Astrocyte (in vitro differentiated cells and primary cell): ENCODE measurements at places on chromosomes 3 and 15. TPM values are rescaled to one million over a fixed set of nuclear protein-coding genes. Genes with fewer than 3 reads are reported as not detected.

CNBP gene
- 206 and 227 TPM in 2 replicates for total RNA-seq

IL20RB gene
- 22.0 and 23.6 TPM in 2 replicates for total RNA-seq

ZNF774 gene
- total RNA-seq, result 1.2 and 3.3 TPM in 2 replicates

DNA sequence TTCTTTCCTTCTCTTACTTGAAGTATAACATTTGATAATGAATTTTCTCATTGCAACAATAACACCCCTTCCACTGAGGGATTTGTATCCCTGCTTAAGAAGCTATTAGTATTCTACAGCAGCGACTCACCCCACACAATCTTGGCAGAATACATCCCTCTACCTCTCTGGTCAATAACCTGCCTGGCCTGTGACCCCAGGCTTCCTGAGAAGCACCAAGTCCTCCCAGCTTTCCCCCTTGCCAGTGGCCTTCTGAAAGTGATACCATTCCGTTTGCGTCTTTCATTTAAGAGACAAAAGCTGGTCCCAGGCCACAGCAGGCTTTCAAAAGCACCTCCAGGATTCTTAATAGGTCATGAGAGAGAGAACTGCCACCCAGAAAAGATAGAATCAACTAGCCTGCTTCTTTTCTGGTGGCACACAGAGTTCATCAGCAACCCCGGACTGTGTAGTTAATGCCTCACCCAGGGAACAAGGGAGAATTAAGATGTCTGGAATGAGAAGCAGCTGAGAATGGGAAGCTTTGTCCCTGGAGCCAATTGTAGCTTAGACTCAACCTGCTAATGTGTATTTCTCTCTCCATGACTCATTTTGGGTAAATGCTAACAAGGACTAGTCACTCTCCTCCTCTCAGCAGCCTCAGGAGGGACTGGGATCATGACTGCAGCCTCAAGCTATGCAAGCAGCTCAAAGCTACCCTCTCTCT lies 101.0 kb upstream of the CPNE4 start:
- H3K27ac ChIP-seq, result peak overlapping the region; percentile 99
- H3K4me3 ChIP-seq, result peak overlapping the region; percentile 52
- H3K27me3 ChIP-seq, result no peaks in the 10 kb centered on the region
- no peaks in the 10 kb centered on the region for H3K36me3 ChIP-seq

GRCh38 chr3:196111939-196112386 lies 30.1 kb upstream of the TFRC start:
- DNase-seq, result no peak
- H3K27ac ChIP-seq, result no peak overlapping the region
- H3K4me1 ChIP-seq, result no peaks in the 10 kb centered on the region
- H3K27me3 ChIP-seq, result no peaks in the 10 kb centered on the region

DNA sequence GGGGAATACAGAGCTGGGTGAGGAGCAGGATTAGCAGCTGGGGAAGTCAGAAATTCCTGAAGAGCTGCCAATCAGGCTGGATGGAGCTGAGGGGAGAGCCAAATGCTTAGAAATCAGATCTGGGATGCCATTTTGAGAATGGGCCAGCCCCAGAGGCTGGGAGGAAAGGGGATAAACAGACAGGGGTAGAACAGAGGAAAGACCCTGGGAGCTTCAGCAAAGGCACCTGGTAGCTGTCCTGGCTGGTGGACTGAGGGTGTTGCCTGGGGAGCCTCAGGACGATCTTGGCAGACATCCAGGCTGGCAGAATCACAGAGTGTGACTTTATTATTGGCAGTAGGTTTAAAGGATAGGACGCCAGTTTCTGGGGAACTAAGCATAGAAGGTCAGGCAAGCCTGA lies 97.8 kb downstream of the SQOR start:
- no peak for DNase-seq
- no peaks in the 10 kb centered on the region for H3K27me3 ChIP-seq
- no peaks in the 10 kb centered on the region for H3K36me3 ChIP-seq
- no peak overlapping the region for H3K4me3 ChIP-seq
- H3K27ac ChIP-seq, result no peak overlapping the region

GRCh38 chr3:13607821-13608597 lies 59.1 kb downstream of the FBLN2 start:
- H3K27me3 ChIP-seq, result no peaks in the 10 kb centered on the region
- no peak overlapping the region for H3K27ac ChIP-seq
- DNase-seq, result no peak
- H3K36me3 ChIP-seq, result no peaks in the 10 kb centered on the region
- H3K4me3 ChIP-seq, result no peak overlapping the region

DNA sequence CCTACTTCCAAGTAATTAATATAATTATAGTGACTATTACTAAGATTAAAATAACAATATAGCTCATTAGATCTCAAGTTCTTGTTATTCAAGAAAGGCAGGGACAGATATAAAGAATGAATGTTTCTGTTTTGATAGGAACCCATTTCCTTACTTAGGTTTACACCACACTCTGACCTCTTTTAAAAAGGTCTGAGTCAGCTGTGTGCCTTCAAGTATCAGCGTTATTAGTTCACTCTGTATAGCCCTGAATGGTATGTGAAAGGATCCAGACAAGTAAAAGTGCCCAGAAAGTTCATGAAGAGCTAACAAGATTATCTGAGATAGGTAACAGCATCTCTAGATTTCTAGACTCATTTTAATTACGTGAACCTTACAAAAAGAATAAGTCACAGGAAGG lies 28.9 kb downstream of the PDCD10 start:
- H3K4me3 ChIP-seq, result no peak overlapping the region
- no peaks in the 10 kb centered on the region for H3K4me1 ChIP-seq
- H3K27me3 ChIP-seq, result no peaks in the 10 kb centered on the region
- DNase-seq, result peak; percentile 38
- H3K36me3 ChIP-seq, result peaks cover 4% of the 10 kb centered on the region
- no peak overlapping the region for H3K27ac ChIP-seq

- H3K4me3 ChIP-seq, result no peak overlapping the region
- no peak overlapping the region for H3K27ac ChIP-seq
- H3K27me3 ChIP-seq, result no peaks in the 10 kb centered on the region
- DNase-seq, result peak; percentile 77
- H3K36me3 ChIP-seq, result no peaks in the 10 kb centered on the region
Observed at GRCh38 chr3:159637883-159638542, 350.6 kb upstream of the IL12A start.

DNA sequence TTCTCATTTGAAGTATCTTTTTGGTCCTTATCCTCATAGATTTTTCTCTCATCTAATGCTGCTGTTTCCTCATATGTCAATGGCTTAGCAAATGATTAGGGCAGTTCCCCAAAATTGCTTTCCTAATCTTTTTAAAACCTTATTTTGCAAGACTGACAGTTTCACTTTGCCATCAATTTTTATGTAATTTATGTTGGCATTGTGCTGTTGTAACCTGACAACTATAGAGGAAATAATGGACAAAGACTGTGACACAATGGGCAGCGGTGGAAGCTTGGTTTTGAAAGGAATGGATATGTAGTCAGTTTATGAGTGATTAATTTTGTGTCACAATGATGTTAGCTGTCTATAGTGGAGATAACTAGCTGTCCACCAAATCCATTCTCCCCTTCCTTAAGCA lies 10.6 kb upstream of the SH3BP5 start:
- H3K27me3 ChIP-seq, result peaks cover 18% of the 10 kb centered on the region
- H3K4me1 ChIP-seq, result no peaks in the 10 kb centered on the region
- H3K27ac ChIP-seq, result no peak overlapping the region
- H3K36me3 ChIP-seq, result no peaks in the 10 kb centered on the region
- no peak overlapping the region for H3K4me3 ChIP-seq
- no peak for DNase-seq

- peak; percentile 68 for DNase-seq
- H3K27ac ChIP-seq, result no peak overlapping the region
- H3K4me3 ChIP-seq, result no peak overlapping the region
- H3K36me3 ChIP-seq, result peaks cover 2% of the 10 kb centered on the region
- H3K4me1 ChIP-seq, result no peaks in the 10 kb centered on the region
Observed at GRCh38 chr15:48766196-48766595, 44.7 kb downstream of the CEP152 start.

GRCh38 chr3:116350119-116350733 lies 95.1 kb downstream of the LSAMP start:
- H3K4me1 ChIP-seq, result no peaks in the 10 kb centered on the region
- no peaks in the 10 kb centered on the region for H3K36me3 ChIP-seq
- no peak overlapping the region for H3K27ac ChIP-seq
- no peaks in the 10 kb centered on the region for H3K27me3 ChIP-seq
